ENCODE measurements at places on chromosomes 7 and 10.

DNA sequence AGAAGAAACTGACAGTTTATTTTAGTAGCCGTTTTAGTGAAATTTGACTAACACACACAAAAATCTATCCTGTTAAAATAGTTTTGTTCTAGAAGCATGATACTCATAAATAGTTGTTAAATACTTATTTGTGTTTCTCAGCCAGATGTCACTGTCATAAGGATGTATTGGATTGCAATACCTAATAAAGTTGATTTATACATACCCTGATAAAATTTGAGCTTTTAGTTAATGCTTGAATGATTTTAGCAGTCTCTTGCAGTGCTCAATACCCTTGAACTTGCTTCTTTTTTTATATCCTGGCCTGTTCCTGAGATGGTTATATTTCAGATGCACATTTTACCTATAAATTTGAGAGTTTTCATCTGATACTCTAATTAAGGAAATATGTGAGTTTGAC, 10.1 kb downstream of the ING3 start:
- H3K36me3 ChIP-seq: peaks cover 5% of the 10 kb centered on the region
- H3K27me3 ChIP-seq: no peaks in the 10 kb centered on the region
- H3K4me1 ChIP-seq: peaks cover 6% of the 10 kb centered on the region
- H3K27ac ChIP-seq: no peak overlapping the region
- no peak for DNase-seq
- H3K4me3 ChIP-seq: no peak overlapping the region

DNA sequence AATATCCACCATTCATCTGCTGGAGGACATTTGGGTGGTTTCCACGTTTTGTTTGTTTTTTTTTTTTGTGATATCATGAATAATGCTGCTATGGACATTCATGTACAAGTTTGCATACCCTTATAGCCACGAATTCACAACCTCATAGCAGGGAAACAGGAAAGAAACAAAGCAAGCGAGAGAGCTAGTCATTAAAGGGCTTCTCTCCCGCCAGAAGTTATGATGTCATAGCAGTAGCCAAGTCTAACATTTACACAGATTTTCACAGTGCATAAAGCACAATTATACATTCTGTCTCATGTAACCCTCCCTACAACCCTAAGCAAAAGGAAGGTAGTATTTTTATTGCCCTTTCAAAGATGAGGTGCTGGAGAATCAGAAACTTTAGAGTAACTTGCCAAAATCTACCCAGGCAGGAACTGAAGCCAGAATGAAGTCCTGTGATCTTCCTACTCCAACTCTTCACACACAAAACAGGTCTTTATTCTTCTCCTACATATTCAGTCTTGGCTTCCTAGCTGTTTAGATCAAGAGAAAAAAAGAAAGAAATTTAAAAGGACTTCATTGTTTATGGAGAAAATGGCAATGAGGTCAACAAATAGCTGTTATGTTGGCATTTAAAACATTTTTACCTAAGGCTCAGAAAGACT, 33.9 kb upstream of the GPAM start:
- H3K27ac ChIP-seq: no peak overlapping the region
- no peak for DNase-seq
- no peak overlapping the region for H3K4me3 ChIP-seq
- no peaks in the 10 kb centered on the region for H3K36me3 ChIP-seq
- no peaks in the 10 kb centered on the region for H3K27me3 ChIP-seq
- H3K4me1 ChIP-seq: no peaks in the 10 kb centered on the region

- no peak overlapping the region for H3K4me3 ChIP-seq
- no peak for DNase-seq
- peaks cover 43% of the 10 kb centered on the region for H3K36me3 ChIP-seq
- no peak overlapping the region for H3K27ac ChIP-seq
- H3K27me3 ChIP-seq: no peaks in the 10 kb centered on the region
These were observed 5.5 kb downstream of the ZNF777 start for GRCh38 chr7:149455175-149455950.

- no peaks in the 10 kb centered on the region for H3K4me1 ChIP-seq
- H3K27me3 ChIP-seq: no peaks in the 10 kb centered on the region
- no peak overlapping the region for H3K4me3 ChIP-seq
- H3K36me3 ChIP-seq: no peaks in the 10 kb centered on the region
These were observed 781.6 kb upstream of the PHF14 start for GRCh38 chr7:10192074-10192473.

GRCh38 chr10:86918022-86918471, 39.4 kb downstream of the MMRN2 start:
- DNase-seq: no peak
- no peaks in the 10 kb centered on the region for H3K27me3 ChIP-seq
- H3K36me3 ChIP-seq: no peaks in the 10 kb centered on the region
- no peak overlapping the region for H3K27ac ChIP-seq

DNA sequence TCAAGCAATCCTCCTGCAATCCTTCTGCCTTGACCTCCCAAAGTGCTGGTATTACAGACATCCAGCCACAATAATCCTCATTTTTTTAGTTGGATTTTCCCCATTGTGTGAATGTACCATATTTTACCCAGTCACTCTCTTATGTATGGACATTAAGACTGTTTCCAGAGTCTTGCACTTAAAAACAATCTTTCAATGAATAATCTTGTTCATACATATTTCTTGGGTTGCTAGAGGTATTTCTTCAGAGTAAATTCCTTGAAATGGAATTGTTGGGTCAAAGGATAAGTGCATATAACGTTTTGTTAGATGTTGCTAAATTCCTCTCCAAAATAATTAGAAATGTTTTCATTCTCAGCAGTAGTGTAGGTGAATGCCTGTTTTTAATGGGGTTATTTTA, 283.1 kb upstream of the KAT6B start:
- DNase-seq: no peak
- H3K4me3 ChIP-seq: no peak overlapping the region
- H3K27me3 ChIP-seq: no peaks in the 10 kb centered on the region
- no peaks in the 10 kb centered on the region for H3K36me3 ChIP-seq
